Activated naive CD4-positive, alpha-beta T cell treated with anti-CD3 and anti-CD28 coated beads, Interleukin-2, amount 50 U/mL, for 72 hours (primary cell): ENCODE measurements at places on chromosomes 12 and 14.

DNA sequence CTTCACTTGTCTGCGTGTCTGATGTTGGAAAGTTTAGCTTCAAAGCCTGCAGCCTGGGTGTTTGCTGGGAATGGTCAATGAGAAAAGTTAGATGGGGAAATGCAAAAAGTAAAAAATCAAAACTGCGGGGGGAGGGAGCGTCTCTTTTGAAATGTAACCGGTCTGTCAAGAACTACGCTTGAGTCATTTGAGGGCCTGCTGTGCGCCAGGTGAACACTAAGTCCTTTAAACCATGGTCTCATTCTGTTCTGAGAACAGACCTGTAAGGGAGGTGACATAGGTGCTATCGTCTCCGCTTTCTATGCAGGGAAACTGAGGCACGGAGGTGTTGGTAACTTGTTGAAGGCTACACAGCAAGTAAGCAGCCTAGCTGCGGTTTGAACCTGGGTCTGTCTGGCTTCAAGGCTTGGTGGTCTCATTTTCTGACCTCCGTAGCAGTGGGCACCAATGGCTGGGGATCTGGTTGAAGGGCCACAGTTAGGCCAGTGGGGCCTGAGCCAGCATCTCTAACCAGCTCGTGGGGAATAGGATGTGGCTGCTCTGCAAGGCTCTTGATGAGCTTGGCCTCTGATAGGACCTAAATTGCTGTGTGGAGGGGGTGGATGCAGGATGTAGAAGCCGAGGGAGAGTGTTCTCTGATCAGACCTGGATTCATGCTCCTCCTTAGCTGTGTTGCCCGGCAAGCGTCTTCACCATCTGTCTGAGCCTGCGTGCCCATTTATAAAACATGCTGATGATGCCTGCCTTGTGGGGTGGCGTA is 41.5 kb downstream of the KCTD10 start:
- DNase-seq: no peak

DNA sequence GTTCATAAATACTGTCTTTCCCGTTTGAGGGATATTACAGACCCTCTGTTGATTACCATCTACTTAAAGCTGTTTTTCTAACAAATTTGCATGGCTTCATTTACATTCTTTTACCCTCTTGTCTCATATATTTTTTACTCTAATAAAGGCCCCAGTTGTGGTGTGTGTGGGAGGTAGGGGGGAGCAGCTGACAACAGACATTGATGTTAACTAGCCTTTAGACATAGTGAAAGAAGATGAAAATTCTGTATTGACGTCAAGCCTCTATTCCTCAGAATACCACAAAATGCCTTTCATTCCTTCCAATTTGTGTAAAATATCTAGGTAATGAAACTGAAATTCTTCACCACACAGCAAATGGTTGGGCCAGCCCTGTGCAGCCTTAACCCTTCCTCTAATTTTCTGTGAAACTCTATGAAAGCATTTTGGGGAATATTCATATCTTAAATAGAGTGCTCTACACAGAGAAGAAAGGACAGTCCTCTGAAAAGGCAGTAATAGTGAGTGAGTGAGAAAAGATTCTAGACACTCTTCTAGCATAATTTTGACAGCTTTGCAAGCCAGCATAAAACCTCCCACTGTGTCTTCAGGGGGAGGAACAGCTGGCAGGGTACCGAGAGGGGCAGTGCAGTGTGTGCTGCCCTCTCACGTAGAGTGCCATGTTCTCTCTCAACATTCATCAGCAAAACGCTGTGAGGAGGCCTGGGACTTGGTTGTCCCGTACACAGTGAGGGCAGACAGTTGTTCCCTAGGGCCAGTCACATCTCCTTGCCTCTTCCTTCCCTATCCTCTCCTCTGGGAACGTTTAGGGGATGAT is 20.1 kb upstream of the CERS5 start:
- DNase-seq: no peak

DNA sequence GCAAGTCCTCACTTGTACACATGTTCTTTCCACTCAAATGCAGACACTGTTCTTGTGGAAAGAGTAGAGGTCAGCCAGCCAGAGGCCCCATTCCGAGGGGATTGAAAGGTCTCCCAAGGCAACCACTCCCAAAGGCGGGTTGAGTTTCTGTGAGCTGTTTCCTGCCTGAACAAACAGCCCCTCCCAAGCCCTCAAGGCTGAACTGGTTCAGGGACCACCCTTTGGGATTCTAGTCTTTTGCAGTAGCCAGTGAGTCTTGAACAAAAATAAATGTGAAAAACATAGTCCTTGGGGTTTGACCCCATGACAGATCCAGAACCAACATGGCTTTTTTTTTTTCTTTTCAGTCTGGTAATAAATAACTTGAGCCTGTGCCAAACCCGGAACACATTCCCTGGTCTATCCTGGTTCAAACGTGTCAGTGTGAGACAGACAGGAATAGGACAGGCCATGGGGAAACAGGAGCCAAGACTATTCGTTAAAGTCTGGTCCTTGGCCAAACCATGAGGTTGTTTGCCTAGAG is 17.6 kb upstream of the STK38L start:
- no peak for DNase-seq

- peak; percentile 62 for DNase-seq
Measured at GRCh38 chr12:104457746-104458693, 1.3 kb downstream of the CHST11 start.

GRCh38 chr14:67815573-67816225 is 691 bp downstream of the ZFYVE26 start:
- DNase-seq: no peak

DNA sequence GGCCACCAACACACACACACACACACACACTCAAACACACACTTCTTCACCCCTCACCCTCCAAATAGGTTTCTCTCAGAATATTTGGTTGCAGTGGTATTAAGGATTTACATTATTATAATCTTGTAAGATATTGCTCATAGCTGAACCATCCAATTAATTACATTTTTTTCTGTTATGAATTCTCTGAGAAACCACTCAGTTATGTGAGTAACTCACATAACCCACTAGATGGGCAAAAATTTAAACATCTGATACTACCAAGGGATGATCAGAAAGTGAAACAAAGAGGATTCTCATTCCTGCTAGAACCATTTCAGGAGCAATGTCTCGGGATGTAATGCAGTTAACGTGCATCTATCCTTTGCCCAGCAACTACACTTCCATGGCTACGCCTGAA is 31.6 kb downstream of the TMTC1 start:
- DNase-seq: no peak

GRCh38 chr12:80064269-80064668 is 35.1 kb upstream of the OTOGL start:
- DNase-seq: no peak

- no peak for DNase-seq
Measured at GRCh38 chr14:64762044-64763034, 58.1 kb downstream of the PLEKHG3 start.

DNA sequence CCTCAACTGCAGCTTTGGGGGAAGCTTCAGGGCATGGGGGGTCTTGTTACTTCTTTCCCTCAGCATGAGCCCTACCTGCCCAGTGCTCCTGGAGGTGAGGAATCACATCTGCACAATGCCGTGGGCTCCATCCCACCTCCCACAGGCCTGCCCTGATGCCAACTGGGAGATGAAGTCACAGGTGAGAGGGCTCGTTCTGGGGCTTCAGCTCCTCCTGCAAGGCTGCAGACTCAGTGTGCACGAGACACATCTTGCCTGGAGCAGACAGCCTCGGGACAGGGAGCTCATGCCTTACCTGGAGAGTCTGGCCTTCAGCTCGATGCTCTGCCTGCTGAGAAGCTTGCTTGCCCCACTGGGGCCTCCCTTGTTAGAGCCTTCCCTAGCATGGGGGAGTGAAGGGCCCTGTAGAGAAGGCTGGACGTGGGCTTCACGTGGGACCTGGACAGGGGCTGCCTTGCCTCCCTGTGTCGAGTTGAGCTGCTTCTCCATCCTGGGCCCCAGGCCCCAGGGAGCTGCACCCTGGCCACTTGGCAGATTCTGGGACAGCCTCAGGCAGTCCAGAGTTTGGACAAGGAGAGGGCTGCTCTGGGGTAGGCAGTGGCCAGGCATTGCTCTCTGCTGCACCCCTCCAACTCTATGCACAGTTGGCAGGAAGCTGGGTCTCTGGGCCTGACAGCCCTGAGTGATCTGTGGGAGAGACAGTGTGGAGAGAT is 171.4 kb downstream of the KIF26A start:
- no peak for DNase-seq

- no peak for DNase-seq
Measured at GRCh38 chr12:31325524-31325875, 450 bp downstream of the SINHCAF start.

GRCh38 chr14:72796935-72797334 is 97.0 kb downstream of the DPF3 start:
- DNase-seq: no peak

- DNase-seq: no peak
Measured at GRCh38 chr14:33357225-33358010, 418.7 kb downstream of the NPAS3 start.

DNA sequence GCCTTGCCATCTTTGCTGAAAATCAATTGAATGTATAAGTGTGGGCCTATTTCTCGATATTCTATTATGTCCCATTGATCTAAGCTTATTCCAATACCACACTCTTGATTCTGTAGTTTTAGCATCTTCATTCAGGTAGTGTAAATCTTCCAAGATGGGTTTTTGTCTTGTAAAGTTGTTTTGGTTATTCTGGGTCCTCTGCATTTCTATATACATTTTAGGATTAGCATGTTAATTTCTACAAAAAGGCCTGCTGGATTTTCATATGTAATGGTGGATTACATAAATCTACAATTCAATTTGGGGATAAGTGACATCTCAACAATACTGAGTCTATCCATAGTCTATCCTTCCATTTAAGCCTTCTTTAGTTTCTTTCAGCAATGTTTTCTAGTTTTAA is 86.0 kb upstream of the ANO4 start:
- DNase-seq: no peak

DNA sequence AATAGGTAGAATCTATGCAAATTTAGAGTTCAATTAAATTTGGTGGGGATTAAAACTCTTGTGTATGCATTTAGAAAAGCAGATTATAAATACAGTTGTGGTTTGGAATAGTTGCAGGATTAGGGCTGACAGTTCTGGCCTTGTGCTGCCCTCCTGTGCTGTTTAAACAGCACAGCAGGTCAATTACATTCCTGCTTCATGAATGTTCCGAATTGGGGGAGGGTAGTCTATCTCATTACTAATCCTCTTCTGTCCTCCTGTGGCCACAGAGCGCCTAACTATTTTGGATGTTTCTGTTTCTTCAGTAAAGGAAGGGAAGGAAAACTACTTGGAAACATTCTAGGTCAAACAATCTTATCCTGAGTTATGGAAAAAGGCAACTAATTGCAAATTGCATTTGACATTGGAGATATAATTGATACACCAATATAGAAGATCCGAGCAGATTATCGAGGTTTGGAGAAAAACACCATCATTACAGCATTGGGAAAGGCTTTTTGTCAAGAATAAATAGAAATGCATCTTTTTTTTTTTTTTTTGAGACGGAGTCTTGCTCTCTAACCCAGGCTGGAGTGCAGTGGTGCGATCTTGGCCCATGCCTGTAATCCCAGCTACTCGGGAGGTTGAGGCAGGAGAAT is 8.7 kb upstream of the GPR19 start:
- no peak for DNase-seq

GRCh38 chr12:27260746-27261145 is 16.7 kb downstream of the STK38L start:
- DNase-seq: no peak

DNA sequence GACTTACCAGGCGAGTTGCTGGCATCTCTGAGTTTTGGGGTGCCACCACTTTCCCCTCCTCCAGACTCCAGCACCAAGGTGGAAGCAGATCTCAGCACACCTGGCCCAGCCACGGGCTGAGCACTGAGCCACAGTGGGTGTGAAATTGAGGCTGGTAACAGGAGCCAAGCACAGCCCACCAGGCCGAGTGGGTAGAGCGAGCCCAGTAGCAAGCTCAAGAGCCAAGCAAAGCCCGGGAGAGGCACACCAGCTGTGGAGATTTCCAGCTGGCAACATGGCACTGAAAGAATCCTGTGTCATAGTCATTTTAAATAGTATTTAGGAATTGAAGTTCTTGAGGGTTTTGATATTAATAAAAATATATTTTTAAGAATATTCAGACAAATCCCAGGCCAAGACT is 596.2 kb upstream of the TMEM132C start:
- no peak for DNase-seq

- DNase-seq: no peak
Measured at GRCh38 chr14:56554301-56554700, 25.3 kb upstream of the TMEM260 start.

DNA sequence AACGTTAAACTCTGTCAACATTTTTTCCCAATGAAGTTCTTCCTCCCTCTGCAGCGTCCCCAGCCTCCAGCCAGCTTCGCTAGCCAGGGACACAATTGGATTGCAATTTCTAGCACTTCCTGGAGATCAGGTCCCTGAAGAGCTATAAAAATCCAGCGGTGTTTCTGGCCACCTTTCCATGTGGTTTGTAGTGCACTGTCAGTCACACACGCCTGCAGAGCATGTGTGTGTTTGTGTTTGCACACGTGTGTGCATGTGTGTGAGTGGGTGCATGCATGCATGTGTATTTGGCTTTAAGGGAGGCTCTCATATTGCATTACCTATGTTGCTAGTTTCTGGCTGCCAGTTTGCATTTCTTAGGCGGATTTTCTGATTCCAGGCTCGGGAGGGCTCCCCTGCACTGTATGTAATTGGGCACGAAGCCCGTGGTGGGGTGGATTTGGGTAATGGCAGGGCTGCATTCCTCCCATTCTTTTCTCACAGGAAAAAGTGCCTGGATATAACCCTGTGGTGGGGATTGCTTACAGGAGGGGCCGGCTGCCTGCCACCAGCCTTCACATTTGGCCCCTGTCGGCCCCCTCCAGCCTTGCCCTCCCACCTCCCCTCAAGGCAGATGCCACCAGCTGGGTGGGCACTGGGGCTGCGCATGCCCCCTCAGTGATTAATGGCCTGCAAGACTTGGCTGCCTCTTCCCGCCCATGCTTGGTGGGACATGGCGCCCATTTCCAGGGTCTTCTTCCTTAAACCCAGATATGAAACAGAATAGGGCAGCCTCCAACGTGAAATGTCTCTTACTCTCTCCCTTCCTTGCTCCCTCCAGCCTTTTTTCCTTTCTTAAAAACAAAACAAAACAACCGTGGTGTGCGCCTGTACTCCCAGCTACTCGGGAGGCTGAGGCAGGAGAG is 74.0 kb downstream of the TSPAN9 start:
- DNase-seq: no peak

GRCh38 chr12:6461401-6462233 is 8.9 kb downstream of the VAMP1 start:
- peak; percentile 88 for DNase-seq
